ENCODE measurements at places on chromosomes 2 and 18.

- DNase-seq, result peak; percentile 66
Observed at GRCh38 chr2:19731037-19731436, 170.7 kb downstream of the TTC32 start.

GRCh38 chr2:38835990-38836389 is 39.7 kb downstream of the DHX57 start:
- no peak for DNase-seq

GRCh38 chr2:153470867-153471266 is 7.7 kb downstream of the RPRM start:
- no peak for DNase-seq

GRCh38 chr18:50518787-50519546 is 40.9 kb upstream of the MAPK4 start:
- no peak for DNase-seq

GRCh38 chr18:59959606-59960005 is 59.8 kb downstream of the PMAIP1 start:
- DNase-seq, result no peak

- no peak for DNase-seq
Observed at GRCh38 chr2:62686012-62686685, 19.4 kb upstream of the EHBP1 start.

GRCh38 chr2:57908736-57909161 is 137.9 kb upstream of the VRK2 start:
- DNase-seq, result no peak

- DNase-seq, result peak; percentile 64
Observed at GRCh38 chr2:133063775-133064174, 393.8 kb upstream of the LYPD1 start.

- DNase-seq, result no peak
Observed at GRCh38 chr2:65465857-65466256, 33.5 kb upstream of the SPRED2 start.

DNA sequence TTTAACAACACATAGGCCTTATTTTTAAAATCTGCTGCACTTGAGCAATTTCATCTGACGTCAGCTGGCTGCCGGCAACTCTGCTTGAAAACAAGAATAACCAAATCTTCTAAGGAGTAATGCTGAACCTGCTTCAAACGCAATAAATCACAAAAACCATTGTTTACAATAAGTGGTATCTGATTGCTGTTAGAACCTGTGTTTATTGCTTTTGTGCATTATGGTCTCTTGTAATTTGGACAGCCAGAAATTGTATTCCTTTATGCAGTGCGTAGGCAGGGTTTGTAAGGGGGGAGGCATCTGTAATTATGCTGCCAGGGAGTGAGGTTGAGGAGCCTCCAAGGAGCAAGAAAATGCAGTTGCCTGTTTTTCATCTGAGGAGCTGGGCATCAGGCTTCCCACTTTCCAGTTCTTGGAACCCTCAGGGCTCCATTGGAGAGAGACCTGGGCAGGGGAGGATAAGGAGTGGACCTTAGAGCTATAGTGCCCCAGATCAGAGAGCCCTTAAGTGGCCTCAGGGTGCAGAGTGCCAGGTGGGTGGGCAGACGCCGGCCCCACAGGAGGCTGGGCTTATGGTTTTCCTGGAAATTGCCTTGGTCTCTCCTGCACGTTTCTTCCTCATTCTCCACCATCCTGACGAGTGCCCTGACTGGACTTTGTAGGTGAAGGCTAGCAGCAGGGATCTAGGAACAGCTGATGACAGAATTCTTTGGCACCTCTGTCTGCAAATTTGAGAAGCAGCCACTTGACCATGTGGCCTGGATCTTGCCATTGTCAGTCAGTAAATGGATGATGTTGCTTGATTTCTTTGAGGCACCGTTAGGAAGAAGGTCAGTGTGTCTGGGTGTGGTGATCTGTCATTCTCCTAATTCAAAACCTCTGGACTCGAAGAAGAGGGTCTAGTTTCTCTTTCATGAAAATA is 129.2 kb downstream of the KLHL29 start:
- DNase-seq, result no peak

GRCh38 chr2:52289741-52290140 is 1257.8 kb upstream of the NRXN1 start:
- DNase-seq, result no peak

DNA sequence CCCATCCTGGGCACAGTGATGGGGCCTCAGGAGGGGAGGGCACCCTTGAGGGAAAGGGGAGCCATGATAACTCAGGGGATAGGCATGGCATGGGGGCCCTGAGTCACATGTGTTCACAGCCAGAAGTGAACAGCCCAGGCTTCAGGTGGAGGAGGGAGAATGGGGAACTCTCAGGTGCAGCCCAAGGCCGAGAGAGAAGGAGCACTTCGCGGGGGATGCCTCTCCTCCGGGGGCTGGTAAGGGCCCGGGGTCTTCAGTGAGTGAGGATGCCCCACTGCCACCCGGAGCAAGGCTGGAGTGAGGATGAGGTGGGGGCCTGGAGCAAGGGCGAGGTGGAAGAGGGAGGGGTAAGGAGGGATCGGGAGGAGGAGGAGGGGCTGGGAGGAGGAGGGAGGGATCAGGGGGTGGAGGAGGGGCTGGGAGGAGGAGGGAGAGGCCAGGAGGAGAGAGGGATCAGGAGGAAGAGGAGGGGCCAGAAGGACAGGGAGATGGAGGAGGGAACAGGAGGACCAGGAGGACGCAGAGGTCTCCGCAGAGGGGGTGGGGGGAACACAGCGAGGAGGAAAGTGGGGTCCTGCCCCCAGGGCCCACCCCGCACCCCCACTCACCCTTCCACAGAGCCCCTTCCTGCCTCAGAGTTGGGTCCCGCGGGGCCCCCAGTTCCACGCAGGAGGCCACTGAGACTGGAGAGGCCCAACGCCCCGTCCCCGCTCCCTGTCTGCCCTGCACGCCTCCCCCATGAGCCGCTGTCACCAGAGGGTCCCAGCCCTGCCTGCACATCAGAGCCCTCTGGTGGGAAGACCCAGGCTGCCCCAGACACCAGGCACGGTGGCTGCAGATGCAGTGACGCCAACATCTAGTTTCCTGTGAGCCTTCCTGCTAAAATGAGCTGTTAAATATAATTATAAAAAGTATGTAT is 42.8 kb downstream of the RAMP1 start:
- DNase-seq, result peak; percentile 16

DNA sequence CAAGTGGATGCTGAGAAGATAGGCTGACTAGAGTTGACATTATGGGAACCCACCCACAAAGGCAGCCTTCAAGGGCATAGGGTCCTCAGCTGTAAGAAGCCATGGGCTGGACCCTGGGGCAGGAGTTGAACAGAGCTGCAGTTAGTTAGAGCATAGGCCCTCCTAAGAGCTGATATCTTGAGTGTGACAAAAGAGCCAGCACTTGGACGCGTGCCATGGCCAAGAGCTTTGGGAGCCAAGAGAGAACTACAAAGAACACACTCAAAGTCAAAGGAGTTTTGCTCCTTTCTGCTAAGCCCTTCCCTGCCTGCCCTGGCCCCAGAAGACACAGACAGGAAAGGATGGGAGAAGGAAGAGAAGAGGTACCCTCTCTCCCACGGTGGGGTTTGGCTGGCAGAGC is 29.9 kb upstream of the AGAP1 start:
- DNase-seq, result no peak

DNA sequence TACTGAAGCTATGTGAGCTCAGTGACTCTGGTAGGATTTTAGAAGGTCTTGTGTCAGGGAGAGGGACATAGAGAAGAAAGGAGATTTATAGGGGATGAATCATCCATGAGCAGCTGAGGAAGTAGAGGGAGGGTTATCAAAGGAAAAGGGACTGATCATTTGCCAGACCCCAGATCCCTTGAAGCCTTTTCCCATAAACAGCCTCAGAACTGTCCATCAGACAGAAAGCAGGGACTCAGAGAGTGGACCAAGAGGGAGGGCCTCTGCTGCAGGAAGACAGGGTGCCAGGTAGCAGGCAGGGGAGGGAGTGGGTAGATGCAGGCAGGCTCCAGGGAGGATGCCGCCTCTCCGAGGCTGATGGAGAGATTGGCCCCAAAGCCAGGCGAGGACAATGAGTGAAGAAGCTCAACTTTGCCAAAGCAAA is 133.9 kb downstream of the TNS1 start:
- DNase-seq, result peak; percentile 85

DNA sequence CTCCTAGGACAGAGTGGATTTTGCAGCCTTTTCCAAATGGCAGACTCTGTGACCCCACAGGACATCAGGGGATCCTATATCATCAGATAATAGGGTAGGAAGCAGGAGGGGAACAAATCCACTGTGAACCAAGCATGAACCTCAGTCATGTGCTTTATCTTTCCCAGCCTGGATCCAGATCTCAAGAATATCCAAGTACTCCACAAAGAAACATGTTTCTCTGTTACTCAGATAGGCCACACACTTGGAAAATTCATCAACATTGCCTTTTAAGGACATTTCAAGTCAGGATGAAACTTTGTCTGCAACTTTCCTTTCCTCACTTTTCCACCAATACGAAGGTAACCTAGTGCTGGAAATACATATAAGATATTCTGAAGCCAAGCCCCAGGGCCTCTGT is 85.8 kb downstream of the RDH14 start:
- DNase-seq, result peak; percentile 48

DNA sequence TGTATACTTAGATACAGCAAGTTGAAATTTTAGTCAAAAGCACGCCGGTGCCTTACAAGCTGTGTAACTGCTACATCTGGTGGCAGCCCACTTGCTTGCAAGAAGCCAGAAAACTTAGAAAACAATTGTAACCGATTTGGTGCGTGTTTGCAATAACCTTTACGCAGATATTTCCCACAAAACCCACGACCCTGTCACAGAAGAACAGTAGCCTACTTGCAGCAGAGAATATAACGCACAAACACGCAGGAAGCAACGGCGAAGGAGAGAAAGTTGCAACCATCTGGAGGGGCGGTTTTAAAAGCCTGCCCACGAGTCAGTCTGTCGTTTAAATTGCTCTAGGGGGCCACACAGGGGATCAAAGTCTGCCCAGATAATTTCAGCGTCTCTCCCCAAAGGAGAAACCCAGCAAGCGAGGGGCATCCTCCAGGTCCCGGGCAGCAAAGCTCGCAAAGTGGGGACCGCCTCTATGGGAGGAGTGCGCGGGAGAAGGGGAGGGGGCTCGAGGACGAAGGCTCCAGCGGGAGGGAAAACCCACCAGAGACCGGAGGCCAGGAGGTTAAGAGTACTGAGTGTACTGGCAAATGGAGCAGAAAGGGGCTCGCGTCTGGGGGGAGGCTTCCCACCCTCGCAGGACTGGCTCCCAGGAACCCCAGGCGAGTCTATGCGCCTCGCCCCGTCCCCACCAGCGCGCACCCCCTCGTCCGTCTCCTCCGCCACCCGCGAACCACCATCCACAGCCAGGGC is 1.1 kb downstream of the TLK1 start:
- peak; percentile 66 for DNase-seq

- no peak for DNase-seq
Observed at GRCh38 chr2:213490087-213490486, 205.8 kb downstream of the SPAG16 start.

DNA sequence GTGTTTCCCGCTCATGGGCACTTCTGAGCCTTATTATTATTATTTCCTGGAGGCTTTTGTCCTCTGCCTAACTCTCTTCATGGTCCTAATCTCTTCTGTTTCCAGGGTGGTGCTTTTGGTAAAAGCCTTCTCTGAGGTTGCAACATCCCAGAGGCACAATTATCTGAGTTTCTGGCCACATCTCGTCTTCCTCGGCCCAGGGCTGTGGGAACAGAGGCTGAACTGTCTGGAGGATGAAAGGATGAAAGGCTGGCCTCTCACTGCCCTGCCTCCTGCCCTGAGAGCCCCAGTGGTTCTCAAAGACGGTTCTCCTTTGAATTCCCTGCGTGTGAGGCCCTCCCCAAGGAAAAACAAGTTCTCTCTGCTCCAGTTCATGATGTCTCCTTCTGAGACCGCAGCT is 13.8 kb downstream of the GYPC start:
- DNase-seq, result no peak

GRCh38 chr2:67955748-67956603 is 106.8 kb downstream of the C1D start:
- DNase-seq, result no peak

GRCh38 chr2:162538967-162539366 is 195.0 kb downstream of the GCA start:
- no peak for DNase-seq

GRCh38 chr18:65725251-65726050 is 25.4 kb upstream of the CDH7 start:
- no peak for DNase-seq

DNA sequence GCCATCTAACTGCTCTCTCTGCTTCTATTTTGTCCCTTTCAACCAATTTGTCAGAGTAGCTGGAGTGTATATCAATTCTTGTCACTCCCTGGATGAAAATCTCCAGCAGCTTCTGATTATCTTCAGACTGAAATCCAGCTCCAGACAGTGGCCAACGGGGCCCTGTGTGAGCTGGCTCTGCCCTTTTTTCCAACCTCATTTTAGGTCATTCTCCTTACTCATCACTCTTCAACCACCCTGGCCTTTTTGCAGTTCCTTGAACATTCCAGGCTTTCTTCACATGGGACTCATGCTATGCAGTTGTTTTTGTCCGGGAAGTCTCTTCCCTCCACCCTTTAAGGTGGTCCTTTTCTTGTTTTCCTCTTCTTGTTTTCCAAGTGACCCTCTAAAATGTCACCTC is 15.4 kb upstream of the FAP start:
- peak; percentile 66 for DNase-seq

GRCh38 chr2:203583701-203584100 is 48.6 kb upstream of the RAPH1 start:
- peak; percentile 79 for DNase-seq

- DNase-seq, result peak; percentile 85
Observed at GRCh38 chr2:165293440-165294420, 54.5 kb downstream of the SCN2A start.

- DNase-seq, result no peak
Observed at GRCh38 chr2:29213888-29214291, 98.7 kb downstream of the CLIP4 start.

DNA sequence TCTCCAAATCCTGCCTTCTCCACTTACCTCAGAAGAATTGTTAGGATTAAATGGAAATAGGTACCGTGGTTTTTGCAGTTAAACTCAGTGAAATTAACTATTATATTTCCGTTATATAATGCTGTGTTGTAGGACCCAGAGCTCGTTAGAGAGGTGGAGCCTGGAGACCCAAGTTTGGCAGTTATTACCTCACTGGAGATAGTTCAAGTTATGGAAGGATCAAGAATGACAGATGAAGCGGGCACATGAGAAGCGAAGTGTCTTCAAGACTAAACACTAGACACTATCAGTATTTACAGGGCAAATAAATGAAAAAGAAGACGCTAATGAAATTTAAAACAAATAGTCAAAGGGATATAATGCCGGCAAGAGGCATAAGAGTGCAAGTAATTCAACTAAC is 866 bp downstream of the CWC22 start:
- no peak for DNase-seq

- no peak for DNase-seq
Observed at GRCh38 chr18:3605486-3605952, 155.5 kb downstream of the TGIF1 start.

DNA sequence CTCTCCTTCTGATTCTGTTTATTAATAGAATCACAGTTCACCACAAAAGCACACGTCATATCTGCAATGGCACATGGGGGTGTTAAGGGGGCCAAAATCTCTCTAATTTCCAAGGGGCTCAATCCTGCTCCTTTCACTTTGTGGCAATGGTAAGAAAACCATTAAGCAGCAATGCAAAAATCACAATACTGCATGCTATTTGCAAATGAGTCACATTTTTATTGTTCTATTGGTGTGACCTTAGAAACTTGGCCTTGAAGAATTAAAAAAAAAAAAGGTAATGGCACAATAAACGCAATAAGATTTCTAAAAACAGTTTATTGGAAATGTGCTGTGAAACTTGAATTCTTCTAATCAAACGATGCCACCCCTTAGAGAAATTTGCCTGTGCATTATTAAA is 251.5 kb downstream of the ZNF521 start:
- DNase-seq, result no peak

- DNase-seq, result no peak
Observed at GRCh38 chr2:176164611-176165369, 7.7 kb downstream of the HOXD3 start.

GRCh38 chr2:157864857-157865430 is 11.2 kb downstream of the ACVR1 start:
- DNase-seq, result no peak

Data from EH (cell line).